ENCODE measurements at places on chromosomes 16 and 17. TPM values are rescaled to one million over a fixed set of nuclear protein-coding genes. Genes with fewer than 3 reads are reported as not detected.

TEDC2 gene
- total RNA-seq: 0.53 TPM

GRCh38 chr16:46568472-46569230 lies 52.5 kb downstream of the SHCBP1 start:
- DNase-seq: no peak

DNA sequence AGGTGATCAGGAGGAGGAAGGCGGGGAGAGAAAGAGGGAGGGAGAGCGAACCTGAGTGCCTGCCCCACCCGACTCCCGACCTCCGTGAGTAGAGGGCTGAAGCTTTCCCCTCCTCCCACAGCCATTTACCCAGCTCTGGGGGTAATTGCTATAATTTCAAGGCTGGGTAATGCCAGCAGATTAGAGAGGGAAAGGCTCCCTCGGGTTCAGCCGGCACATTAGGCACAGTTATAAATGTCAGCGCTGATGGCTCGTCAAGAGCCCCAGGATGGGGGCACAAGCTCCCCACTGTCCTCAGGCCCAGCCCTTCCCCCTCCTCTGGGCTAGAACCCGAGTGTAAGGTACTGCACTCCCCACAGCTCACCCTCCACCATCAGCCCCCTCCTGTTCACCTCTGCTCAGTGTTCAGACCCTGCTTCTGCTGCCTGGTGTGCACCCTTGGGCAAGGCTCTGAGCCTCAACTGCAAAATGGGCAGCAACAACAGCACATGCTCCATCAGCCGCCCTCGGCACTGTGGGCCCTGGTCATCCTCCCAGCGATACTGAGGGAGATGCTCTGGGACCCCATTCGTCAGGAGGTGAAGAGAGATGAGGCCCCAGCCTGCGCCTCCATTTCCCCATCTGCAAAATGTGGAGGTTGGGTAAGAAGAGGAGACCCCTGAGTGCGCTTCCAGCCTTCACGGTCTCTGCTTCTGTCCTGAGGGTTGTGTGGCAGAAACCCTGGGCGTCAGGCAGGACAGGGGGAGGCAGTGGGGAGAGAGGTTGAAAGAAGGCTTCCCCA lies 77.2 kb downstream of the NT5M start:
- DNase-seq: no peak

SLC47A2 gene
- 0.79 TPM for total RNA-seq

GRCh38 chr17:68431661-68432071 lies 25.6 kb downstream of the WIPI1 start:
- peak; percentile 7 for DNase-seq
